Stimulated activated CD8-positive, alpha-beta memory T cell treated with anti-CD3 and anti-CD28 coated beads, Interleukin-4, amount 100 ng/mL, for 4 hours (primary cell): ENCODE measurements at places on chromosomes 16 and 17.

DNA sequence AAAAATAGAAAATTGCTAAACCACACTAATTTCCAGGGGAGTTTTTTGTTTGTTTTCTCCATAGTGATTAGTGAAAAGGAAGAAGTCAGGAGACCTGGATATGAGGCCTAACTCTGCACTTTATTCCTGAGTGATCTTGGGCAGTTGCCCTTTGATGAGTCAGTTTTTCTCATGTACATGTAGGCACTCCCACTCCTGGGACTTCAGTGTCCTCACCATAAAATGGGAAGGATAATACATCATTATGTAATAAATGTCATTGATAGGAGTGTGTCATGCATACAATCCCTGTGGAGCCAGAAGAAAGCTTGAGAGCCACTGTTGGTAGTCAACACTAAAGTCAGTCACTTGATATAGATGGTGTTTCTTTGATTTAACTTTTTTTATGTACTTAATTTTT is 32.5 kb downstream of the WIPF2 start:
- no peak for DNase-seq

- no peak for DNase-seq
Measured at GRCh38 chr16:69397821-69398521, 12.2 kb upstream of the TERF2 start.

GRCh38 chr17:39270923-39271322 is 45.2 kb upstream of the STAC2 start:
- DNase-seq, result no peak

DNA sequence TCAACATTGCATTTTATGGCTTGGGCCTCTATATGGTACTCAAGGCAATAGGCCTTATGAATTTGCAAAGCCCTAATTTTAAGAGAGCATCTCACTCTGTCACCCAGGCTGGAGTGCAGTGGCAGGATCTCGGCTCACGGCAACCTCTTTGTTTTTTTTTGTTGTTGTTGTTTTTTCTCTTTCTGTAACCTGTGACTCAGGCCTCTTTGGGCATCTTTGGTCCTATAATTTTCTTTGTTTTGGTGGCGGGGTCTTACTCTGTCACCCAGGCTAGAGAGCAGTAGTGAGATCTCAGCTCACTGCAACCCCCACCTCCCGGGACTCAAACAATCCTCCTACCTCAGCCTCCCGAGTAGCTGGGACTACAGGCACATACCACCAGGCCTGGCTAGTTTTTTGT is 21.8 kb upstream of the HERPUD1 start:
- no peak for DNase-seq

GRCh38 chr17:42270170-42270535 is 6.0 kb downstream of the STAT5B start:
- no peak for DNase-seq

DNA sequence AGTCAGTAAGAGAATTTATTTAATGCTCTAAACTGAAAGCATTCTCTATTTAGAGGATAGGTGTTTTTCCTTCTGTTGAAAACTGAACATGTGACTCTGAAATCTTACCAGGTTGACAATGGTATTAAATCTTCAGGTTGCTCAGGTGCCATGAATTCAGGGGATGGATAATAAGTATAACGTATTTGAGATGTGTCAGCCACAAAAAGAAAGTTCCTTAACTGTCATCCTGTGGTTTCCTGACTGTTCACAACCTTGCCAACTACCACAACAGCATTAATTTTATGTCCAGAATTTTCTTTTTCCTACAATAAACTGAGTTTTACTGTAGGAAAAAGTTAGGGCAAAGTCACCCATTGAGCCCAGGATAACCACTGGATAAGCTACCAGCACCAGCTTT is 243.3 kb upstream of the PSMD7 start:
- no peak for DNase-seq

GRCh38 chr17:69646729-69647128 is 232.2 kb downstream of the MAP2K6 start:
- no peak for DNase-seq

- DNase-seq, result no peak
Measured at GRCh38 chr17:81082177-81083073, 47.5 kb downstream of the BAIAP2 start.

DNA sequence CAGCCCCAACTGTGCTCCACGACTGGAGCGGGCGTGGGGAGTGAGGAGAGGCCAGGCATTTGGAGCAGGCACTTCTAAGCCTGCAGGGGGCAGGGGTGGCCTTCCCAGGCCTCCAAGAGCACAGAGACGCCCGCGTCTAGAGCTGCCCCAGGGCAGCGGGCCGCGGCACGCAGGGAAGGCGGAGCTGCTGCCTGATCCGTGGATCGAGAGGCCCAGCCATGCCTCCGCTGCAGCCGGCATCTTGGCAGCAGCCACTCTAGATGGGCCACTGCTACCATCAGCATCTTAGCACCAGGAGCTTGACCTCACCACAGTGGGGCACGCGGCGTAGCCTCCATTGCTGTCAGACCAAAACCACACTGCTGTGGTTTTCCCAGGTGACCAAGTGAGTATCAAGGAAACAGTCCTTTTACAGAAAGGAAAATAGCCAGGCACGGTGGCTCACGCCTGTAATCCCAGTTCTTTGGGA is 20.4 kb upstream of the WDR45B start:
- no peak for DNase-seq

DNA sequence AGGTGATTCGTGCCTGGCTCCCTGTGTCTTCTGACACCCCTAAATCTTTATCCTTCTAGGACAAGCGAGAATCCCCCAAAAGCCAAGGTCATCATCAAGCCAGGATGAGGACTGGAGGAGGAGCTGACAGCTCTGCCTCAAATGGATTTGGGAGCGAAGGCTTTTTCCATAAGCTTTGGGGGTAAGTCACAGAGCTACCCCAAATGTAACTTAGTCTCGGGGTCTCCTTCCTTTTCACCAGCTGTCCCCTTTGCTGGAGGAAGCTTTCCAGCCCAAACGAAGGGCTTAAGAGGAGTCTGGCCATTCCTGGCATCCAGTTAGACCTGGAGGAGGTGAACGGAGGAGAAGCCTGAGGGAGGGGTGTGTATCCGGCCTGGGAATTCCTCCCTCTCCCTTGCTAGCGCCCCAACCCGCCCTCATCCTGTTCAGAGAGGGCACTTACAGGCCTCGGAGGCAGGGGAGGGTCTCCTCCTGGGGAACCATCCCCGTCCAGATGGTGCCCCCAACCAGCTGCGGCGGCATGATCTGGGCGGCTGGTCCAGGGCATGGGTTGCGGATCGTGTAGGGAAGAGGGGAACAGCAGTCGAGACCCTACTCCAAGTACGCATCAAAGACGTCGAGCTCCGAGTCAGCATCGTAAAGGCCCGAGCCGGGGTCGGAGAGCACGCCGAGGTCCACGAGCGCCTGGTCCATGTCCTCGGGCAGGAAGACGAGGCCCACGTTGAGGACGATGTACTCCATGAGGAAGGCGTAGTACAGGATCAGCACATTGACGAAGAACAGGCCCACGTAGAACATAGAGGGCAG is 938 bp downstream of the DEXI start:
- no peak for DNase-seq

DNA sequence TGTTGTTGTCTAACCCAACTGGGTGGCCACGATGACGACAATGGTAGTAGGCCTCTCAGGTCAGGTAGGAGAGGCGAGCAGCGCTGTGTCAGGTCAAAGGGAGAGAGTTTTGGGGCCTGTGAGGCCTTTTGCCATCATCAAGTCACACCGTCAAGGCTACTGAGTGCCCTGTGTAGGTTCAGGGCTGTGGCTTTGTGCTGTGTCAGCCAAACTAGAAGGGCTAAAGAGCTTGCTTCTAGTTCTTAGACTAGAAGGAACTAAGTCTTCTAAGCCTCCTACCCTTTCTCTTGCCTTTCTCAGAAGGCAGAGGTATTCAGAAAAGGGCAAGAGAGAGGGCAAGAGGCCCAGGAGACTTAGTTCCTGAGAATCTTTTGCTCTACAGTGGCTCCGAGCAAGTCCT is 25.0 kb upstream of the EFCAB13 start:
- DNase-seq, result no peak

GRCh38 chr16:4052096-4052495 is 64.1 kb downstream of the ADCY9 start:
- no peak for DNase-seq

- DNase-seq, result no peak
Measured at GRCh38 chr17:50514936-50515702, 6.9 kb downstream of the MYCBPAP start.

- no peak for DNase-seq
Measured at GRCh38 chr17:21419299-21420239, 43.4 kb downstream of the KCNJ12 start.

DNA sequence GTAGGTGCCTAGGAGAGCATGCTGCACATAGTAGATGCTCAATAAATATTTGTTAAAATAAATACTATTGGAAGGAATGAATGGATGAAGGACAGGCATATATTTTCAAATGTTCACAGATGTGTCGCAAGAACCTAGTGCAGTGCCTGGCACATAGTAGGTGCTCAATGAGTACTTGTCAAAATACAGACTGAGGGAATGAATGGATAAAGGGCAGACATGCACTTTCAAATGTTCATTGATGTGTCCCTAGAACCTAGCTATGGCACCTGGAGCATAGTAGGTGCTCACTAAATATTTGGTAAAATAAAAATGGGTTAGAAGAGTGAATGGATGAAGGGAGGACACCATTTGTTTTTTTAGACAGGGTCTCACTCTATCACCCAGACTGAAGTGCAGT is 26.1 kb downstream of the XYLT1 start:
- DNase-seq, result no peak

DNA sequence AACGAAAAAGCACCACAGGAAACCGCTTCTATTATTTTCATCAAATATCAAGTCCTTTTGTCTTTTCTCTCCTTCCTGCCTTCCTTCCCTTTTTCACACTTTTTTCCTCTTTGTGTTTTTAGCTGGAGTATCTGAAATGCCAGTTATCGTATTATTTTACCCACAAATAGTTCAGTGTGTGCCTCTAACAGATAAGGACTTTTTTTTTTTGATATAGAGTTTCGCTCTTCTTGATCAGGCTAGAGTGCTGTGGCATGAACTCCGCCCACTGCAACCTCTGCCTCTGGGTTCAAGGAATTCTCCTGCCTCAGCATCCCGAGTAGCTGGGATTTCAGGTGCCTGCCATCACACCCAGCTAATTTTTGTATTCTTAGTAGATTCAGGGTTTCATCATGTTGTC is 10.7 kb downstream of the DNAAF1 start:
- no peak for DNase-seq

- no peak for DNase-seq
Measured at GRCh38 chr17:28390984-28391383, 15.0 kb downstream of the SLC46A1 start.

DNA sequence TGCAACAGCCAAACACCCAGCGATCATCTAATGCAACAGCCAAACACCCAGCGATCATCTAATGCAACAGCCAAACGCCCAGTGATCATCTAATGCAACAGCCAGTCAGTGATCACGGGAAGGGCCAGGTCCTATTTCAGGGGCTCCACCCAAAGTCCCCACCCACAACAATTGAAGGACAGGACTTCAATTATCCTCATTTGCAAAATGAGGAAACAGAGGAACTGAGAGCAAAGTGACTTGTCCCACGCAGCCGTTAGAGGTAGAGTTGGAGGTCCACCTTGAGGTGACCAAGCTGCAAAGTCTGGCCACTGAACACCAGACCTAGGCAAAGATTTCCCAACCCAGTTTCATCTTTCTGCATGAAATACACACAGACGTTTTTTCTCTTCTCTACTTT is 3.7 kb downstream of the ZG16B start:
- DNase-seq, result no peak

DNA sequence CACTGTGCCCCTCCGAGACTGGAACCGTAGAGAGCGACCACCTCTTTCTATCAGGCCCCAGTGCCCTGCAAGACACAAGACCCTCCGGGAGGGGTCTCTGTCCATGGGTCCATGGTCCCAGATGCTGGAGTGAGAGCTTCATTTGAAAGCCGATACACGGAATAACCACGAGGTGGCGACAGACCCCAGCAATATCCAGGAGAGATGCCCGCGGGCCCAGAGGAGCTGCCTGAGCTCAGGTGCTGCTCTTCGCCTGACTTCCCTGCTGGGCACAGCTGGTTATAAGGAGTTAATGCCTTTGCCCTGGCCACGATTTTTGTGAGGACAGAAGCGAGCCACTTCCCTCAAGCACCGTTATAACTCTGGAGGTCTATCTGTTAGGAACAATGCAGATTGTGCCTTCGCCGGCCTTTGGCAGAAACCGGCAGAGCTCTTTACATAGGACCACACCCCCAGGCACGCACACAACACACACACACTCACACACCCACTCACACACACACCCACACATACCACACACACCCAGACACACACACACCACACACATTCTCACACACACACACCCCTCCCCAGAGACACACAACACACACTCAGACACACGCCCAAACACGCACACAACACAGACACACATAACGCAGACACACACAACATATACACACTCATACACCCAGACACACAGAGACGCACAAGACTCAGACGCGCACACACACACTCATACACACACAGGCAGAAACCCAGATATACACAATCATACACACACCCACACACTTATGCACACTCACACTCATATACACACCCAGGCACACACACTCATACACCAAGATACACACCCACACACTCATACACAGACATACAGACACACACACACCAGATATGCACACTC is 436.4 kb downstream of the SOX9 start:
- no peak for DNase-seq

DNA sequence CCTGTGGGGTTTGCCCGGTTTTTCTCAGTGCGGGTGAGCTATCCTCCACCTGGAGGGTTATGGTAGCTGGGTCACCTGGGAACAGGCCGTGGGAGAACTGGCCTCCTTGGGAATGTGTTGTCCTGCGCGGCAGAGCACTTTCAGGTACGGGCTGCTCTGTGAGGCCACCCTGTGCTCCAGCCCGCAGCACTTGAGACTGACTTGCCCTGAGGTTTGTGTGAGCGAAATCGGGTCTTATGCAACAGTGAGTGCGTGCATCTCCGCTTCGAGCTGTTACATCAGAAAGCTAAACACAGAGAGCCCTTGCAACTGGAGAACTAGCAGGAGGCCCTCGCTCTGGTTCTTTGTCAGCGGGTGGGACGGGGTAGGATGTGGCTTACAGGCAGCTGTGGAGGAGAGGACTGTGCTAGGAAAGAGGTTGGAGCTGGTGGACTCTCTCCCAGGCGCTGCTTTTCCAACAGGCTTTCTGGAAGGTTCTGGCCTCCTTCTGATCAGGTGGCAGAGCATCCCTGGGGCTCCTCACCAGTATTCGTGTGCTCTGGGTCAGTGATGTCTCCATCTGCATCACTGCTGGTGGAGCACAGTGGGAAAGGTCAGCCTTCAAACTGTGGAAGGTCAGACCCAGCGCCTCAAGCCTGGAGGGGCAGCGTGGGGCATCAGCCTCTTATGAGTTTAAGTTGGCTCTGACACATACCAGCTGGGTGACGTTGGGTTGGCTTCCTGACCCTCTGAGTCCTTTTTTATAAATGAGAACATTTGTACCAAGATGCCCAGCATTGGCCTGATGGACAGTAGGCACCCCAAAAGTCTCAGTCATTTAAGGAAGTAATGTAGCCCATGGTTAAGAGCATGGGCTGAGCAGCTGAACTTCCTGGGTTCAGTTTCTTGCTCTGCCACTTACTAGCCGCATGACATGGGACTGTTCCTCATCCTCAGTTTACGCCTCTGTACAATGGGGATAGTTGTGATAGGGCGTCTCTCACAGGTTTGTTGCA is 76.3 kb downstream of the KSR1 start:
- no peak for DNase-seq

GRCh38 chr17:6797718-6798351 is 21.8 kb downstream of the FBXO39 start:
- DNase-seq, result no peak

- DNase-seq, result no peak
Measured at GRCh38 chr16:86901483-86901882, 323.1 kb downstream of the FOXL1 start.
